Regular cardiac myocyte (primary cell): ENCODE measurements at places on chromosomes 4 and X. TPM values are rescaled to one million over a fixed set of nuclear protein-coding genes. Genes with fewer than 3 reads are reported as not detected.

CYTL1 gene
- 0.19 TPM in 1 of 2 replicates, not detected in the other for total RNA-seq

MCF2 gene
- not detected in 2 replicates for total RNA-seq

CT83 gene
- total RNA-seq, result not detected in 2 replicates

IL2 gene
- not detected in 2 replicates for total RNA-seq

VCX2 gene
- 0.19 TPM in 1 of 2 replicates, not detected in the other for total RNA-seq

GAGE12J gene
- total RNA-seq, result not detected in 2 replicates

TCEAL2 gene
- 0.19 TPM in 1 of 2 replicates, not detected in the other for total RNA-seq

CSN1S1 gene
- total RNA-seq, result not detected in 2 replicates

BST1 gene
- 6.7 and 39.5 TPM in 2 replicates for total RNA-seq

MAGEA2 gene
- total RNA-seq, result not detected in 2 replicates

ADH6 gene
- under 0.01 TPM in 1 of 2 replicates, not detected in the other for total RNA-seq

RS1 gene
- not detected in 2 replicates for total RNA-seq

KLHL15 gene
- 8.5 and 10.2 TPM in 2 replicates for total RNA-seq

SGMS2 gene
- 153 and 221 TPM in 2 replicates for total RNA-seq

ERAS gene
- total RNA-seq, result not detected in 2 replicates

STARD8 gene
- total RNA-seq, result 1.7 and 4.6 TPM in 2 replicates

SPARCL1 gene
- total RNA-seq, result 0.56 and 0.58 TPM in 2 replicates

DACH2 gene
- total RNA-seq, result under 0.01 TPM in 1 of 2 replicates, not detected in the other

SLC26A1 gene
- under 0.01 TPM in 1 of 2 replicates, not detected in the other for total RNA-seq

MAGEB10 gene
- total RNA-seq, result not detected in 2 replicates

FMR1 gene
- 22.8 and 28.8 TPM in 2 replicates for total RNA-seq

MMRN1 gene
- 3.4 and 3.8 TPM in 2 replicates for total RNA-seq

NKX6-1 gene
- not detected in 2 replicates for total RNA-seq

TRAPPC2 gene
- total RNA-seq, result 17.8 and 18.9 TPM in 2 replicates

KLB gene
- total RNA-seq, result under 0.01 TPM in 1 of 2 replicates, not detected in the other

HS6ST2 gene
- total RNA-seq, result under 0.01 TPM in 1 of 2 replicates, not detected in the other

MAGEE1 gene
- 0.96 and 1.4 TPM in 2 replicates for total RNA-seq

PPEF2 gene
- total RNA-seq, result 0.19 TPM in 1 of 2 replicates, not detected in the other

GRIA3 gene
- total RNA-seq, result 1.9 and 5.4 TPM in 2 replicates

TMPRSS11A gene
- not detected in 2 replicates for total RNA-seq

CT55 gene
- not detected in 2 replicates for total RNA-seq

MAOB gene
- under 0.01 and 0.56 TPM in 2 replicates for total RNA-seq
